ENCODE measurements at places on chromosomes 11 and 22.
A peak's percentile ranks its signal among the peaks of the same experiment; 100 is the strongest.

DNA sequence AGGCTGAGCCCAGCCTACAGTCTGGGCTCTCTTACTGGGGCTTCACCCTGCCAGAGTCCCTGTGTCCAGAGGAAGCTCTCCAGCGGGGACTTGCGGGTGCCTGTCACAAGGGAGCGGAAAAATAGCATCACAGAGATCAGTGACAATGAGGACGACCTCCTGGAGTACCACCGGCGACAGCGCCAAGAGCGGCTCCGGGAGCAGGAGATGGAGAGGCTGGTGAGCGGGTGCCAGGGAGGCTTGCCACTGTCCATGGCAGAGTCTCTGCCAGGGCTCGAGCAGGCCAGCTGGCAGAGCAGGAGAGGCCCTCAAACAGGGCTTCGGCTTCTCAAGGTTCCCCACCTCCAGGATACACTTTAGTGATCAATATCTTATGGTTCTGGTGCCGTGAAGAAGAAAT, 21.0 kb downstream of the PHLDB1 start:
- peak; percentile 24 for DNase-seq

DNA sequence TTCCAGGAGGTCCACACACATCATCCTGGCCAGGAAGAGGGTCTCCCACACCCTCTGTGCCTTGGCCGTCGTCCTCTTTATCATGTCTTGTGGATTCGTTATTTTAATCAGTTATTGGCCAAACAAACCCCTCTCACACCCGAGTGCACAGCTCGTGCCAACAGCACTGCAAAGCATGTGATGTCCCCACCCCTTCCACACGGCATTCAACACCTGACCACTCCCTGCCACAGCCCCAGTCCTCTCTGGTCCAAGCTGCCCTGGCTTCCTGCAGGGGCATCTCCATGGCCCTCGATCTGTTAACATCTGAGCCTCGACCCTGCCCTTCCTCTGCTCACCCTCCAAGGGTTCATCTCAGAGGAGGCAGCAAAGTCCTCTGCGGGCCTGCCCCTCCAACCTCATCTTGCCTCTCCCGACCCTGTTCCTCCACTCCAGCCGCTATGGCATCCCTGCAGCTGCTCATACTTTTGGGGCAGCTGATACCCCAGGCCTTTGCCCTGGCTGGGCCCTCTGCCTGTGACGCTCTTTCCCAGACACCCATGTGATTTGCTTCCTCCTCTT, 14.0 kb downstream of the MYEOV start:
- DNase-seq: no peak

GRCh38 chr11:8947230-8947943, 4.6 kb upstream of the ASCL3 start:
- no peak for DNase-seq

GRCh38 chr11:86805873-86806310, 5.5 kb downstream of the PRSS23 start:
- DNase-seq: no peak

- peak; percentile 52 for DNase-seq
Measured at GRCh38 chr11:6568191-6568918, 35.1 kb downstream of the RRP8 start.

All from NCI-H2029 treated with DMSO at 0.1 percent for 48 hours (cell line).